ENCODE measurements at places on chromosomes 5 and 9. TPM values are rescaled to one million over a fixed set of nuclear protein-coding genes. Genes with fewer than 3 reads are reported as not detected.

DNA sequence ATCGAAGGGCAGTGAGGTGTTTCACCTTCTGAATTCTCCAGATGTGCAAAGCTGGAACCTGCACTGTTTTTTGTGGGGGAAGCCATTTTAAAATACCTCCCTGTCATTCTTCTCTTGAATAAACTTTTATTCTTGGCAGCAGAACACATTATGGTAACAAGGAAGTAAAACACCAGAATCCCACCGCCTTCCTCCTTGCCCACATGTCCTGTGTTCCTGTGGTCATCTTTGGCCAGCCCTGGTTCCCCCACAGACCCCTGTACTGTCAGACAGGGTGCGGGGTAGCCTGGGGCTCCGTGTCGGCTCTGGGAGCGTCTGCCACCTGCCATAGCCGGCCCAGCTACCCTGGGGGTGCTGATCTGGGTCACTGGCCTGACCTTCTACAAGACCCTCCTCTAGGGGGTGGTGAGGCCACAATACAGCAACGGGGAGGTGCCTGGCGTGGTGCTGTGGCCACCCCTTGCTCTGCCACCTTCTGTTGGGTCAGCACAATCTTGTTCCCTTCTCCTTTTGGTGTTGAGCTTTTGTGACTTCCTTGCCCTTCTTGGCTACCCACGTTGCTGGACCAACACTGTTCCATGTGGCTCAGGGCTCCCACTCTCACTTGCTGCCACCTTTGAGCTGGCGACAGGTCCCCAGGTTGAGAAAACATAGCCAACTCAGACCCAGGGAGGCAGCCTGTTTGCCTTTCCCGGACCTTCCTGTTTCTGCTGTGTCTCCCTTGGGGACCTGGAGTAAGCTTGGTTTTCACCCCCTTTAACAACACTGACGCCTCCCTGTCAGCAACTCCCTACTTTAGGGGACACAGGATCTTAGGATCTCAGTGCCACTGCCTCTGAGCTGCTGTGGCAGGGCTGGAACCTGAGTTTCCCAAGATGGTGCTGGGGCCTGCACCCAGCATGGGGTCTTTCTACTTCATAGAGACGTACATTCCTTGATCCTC, 4.8 kb downstream of the WNK2 start:
- no peak for DNase-seq

DNA sequence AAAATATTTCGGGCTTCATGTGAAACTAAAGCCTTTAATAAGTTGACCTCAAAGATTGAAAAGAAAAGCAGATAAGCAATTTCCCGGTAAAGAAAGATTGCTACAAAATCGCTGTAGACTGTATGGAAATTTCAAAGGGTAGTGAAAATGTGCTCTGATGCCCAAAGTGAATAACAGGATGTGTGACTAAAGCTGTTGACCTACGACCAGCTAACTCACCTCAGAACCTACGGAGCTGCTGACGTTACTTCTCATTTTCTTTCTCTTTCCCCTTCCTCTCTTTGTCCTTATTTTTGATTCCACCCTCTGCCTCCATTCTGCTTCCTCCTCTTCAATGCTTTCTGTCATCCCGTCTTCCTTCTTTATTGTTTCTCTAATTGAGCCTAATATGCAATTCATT, 103.2 kb downstream of the PDE4D start:
- DNase-seq: no peak

- no peak for DNase-seq
Observed at GRCh38 chr9:88230612-88231011, 92.3 kb upstream of the SPATA31C2 start.

- DNase-seq: no peak
Observed at GRCh38 chr5:10593531-10594181, 29.8 kb downstream of the ANKRD33B start.

DNA sequence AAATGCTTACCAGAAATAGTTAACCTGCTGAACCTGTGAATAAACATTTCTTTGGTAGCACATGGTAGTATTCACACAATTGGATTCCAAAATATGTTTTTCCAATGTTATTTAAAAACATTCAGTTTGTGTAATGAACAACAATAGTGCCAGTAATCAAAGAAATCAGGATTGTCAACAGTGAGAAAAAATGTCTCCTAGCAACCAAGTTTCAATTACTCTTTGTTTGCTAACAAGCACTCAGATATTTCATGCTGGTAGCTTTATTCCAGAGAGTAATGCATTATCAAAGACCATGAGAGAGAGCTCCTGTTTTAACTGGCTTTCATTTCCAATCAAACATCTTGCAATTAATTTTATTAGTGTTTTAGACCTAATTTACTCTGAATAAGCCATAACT, 768.1 kb upstream of the GRAMD2B start:
- DNase-seq: no peak

DNA sequence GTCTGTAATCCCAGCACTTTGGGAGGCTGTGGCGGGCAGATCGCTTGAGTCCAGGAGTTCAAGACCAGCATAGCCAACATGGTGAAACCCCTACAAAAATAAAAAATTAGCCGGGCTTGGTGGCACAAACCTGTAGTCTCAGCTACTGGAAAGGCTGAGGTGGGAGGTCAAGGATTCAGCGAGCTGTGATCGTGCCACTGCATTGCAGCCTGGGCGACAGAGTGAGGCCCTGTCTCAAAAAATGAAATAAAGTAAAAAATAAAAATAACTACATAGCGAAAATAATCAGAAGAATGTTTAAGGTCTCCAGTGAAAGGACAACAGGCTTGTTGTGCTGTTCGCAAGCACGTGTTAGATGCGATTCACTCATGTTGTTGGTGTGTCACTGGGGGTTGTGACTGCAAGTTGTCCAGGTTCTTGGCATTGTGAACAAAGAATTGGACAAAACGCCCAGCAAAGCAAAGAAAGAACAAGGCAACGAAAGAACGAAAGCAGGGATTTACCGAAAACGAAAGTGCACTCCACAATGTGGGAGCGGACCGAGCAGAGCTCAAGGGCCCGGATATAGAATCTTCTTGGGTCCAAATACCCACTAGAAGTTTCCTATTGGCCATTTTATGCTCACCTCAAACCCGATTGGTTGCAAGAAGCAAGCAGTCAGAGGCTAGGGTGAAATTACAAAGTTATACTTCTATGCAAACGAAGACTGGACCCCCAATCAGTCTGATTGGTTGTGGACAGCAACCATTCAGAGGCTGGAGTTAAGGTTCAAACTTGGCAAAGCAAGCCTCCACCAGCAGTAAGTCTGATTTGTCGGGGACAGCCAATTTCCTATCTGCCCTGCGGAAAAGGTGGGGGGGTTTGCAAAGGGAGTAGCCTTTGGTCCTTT, 844 bp upstream of the MCCC2 start:
- no peak for DNase-seq

- DNase-seq: no peak
Observed at GRCh38 chr5:177447066-177447610, 524 bp downstream of the PRR7 start.

DNA sequence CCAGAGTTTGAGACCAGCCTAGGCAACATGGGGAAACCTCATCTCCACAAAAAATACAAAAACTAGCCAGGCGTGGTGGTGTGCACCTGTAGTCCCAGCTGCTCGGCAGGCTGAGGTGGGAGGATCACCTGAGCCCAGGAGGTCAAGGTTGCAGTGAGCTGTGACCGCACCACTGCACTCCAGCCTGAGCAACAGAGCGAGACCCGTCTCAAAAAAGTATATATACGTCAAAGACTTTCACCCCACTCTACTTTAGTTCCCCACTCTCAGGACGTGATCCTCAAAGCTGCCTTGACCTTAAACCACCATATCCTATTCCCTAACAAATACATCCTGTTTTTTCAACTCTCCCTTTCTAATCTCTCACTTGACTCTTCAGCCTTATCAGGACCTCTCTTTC, 41.0 kb downstream of the PCDHGC5 start:
- DNase-seq: no peak

GRCh38 chr5:178469975-178470759, 120.0 kb downstream of the COL23A1 start:
- no peak for DNase-seq

DNA sequence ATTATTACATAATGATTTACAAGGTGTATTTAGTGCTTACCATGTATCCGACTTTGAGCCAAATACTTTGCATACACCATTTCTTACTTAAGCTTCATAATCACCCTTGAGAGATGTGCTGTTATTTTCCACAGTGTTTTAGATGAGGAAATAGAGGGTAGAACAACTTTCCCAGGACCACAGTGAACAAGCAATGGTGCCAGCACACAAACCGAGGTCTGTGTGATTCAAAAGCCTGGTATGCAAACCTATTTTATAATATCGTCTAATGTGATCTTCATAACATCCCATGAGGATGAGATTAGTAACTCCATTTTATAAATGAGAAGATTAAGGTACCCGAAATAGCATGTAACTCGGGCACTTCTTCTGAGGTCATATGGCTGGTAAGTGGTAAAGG, 294.7 kb downstream of the NSG2 start:
- no peak for DNase-seq

DNA sequence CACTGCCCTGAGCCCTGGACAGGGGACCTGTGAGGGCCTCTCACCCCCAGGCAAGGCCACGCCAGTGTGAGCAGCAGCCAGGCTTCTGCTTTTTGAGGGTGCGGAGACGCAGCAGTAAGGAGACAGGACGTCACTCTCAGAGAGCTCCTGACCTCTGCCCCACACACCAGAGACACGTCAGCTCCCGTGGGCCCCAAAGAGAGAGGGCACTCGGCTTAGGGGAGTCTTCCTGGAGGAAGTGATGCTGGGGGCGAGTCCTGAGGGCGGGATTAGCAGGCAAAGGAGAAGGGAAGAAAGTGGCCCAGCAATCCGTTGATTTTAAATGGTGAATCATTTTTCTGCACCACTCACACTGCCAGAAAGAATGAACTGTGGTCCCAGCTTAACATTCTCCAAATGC, 24.0 kb upstream of the SLC9A3 start:
- no peak for DNase-seq

DNA sequence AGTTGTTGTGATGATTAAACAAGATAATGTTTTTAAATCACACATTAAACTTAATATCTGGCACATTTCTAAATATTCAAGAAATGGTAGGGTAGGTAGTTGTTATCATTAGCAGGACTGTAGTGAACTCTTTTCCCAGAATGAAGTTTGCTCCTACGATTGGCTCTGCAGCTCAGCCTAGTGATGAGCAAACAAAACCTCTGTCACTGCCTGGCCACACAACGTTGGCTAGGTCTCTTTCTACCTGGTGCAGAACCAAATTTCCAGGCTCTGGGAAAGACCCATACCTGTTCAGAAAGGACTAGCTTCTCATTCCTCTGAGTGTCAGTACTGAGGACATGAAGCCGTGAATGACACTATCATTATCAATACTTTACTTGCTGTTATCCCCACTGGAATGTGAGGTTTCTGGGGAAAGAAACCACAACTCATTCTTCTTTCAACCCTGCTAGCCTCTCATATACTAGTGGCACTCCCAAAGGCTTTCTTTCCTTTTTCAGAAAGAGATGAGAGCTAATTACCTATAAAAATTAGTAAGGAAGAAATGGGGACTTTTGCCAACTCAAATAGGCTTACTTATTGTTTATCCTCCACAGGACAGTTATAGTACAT, 219.3 kb upstream of the TRIM32 start:
- DNase-seq: no peak

GRCh38 chr9:94014066-94014654, 59.0 kb upstream of the BARX1 start:
- DNase-seq: no peak

GRCh38 chr9:74493512-74493911, 3.6 kb upstream of the RORB start:
- DNase-seq: no peak

DNA sequence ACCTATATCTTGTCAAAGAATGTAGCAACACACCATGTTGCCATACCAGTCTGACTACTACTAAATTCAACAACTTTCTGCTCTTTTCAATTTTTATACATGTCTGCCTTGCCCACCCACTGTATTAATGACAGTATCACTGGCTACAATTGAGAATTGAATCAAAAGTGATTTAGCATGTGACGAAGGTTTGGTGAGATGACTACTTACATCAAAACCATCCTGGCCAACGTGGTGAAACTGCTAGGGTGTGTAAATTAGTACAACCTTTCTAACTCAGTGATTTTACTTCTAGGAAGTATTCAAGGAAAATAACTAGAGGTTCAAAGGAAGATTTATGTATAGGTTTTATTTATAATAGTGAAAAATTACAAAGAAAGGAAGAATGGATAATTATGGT, 109.8 kb downstream of the UNC13B start:
- DNase-seq: no peak

GRCh38 chr5:168899264-168899663, 320.1 kb upstream of the PANK3 start:
- no peak for DNase-seq

DNA sequence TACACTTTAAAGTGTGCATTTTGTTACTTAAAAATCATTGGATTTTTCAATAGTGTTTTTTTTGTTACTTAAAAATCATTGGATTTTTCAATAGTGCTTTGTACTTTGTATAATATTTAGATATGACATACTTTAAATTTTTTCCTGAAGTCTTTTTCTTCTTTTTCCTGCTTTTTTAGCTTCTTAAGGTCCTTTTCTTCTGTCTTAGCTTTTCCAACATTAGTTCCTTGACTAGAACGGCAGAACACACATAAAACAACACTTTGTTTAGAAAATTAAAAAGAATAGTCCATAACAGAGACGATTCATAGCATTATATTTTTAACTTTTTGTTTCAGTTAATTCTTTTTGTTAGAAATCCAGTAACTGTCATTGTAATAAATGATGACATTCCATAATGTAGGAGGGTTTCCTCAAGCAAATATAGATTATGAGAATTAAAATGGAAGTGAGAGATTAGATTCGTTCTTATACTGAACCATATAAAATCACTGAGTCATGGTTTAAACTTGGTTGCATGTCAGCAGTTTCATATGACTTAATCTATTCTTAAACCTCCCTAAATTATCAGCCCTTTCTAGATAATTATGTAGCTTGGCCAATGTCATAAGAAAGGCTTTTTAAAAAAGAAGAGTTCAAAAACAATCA, 45.3 kb upstream of the RICTOR start:
- DNase-seq: no peak

GRCh38 chr5:8813180-8813579, 732.7 kb downstream of the SEMA5A start:
- DNase-seq: no peak

GRCh38 chr9:69054989-69055388, 19.4 kb downstream of the FXN start:
- DNase-seq: no peak

GRCh38 chr5:18754201-18754600, 1119.9 kb downstream of the TAF11L14 start:
- DNase-seq: no peak

GRCh38 chr5:132814503-132815294, 1.6 kb downstream of the SOWAHA start:
- no peak for DNase-seq

- DNase-seq: no peak
Observed at GRCh38 chr5:142872795-142873194, 102.6 kb downstream of the ARHGAP26 start.

- no peak for DNase-seq
Observed at GRCh38 chr5:103347716-103348423, 89.3 kb downstream of the MACIR start.

ARSI gene
- polyA plus RNA-seq: 5.7 TPM

FABP6 gene
- polyA plus RNA-seq: 0.24 TPM

DDX4 gene
- polyA plus RNA-seq: 0.06 TPM

ST6GALNAC4 gene
- 48.9 TPM for polyA plus RNA-seq

ENHO gene
- polyA plus RNA-seq: 3.4 TPM

SAXO1 gene
- 0.11 TPM for polyA plus RNA-seq

WDR38 gene
- 0.11 TPM for polyA plus RNA-seq

QRFP gene
- polyA plus RNA-seq: 0.33 TPM

ANKRD55 gene
- polyA plus RNA-seq: 0.46 TPM

PCDHGA3 gene
- 1.1 TPM for polyA plus RNA-seq

DPYSL3 gene
- 95.7 TPM for polyA plus RNA-seq

ARHGEF37 gene
- polyA plus RNA-seq: 4.3 TPM

ARID3C gene
- not detected for polyA plus RNA-seq

PLPP7 gene
- polyA plus RNA-seq: 45.7 TPM

MAML1 gene
- 24.8 TPM for polyA plus RNA-seq

HARS2 gene
- 26.6 TPM for polyA plus RNA-seq

MSX2 gene
- polyA plus RNA-seq: 0.66 TPM
